ENCODE measurements at places on chromosomes 7 and 10.

DNA sequence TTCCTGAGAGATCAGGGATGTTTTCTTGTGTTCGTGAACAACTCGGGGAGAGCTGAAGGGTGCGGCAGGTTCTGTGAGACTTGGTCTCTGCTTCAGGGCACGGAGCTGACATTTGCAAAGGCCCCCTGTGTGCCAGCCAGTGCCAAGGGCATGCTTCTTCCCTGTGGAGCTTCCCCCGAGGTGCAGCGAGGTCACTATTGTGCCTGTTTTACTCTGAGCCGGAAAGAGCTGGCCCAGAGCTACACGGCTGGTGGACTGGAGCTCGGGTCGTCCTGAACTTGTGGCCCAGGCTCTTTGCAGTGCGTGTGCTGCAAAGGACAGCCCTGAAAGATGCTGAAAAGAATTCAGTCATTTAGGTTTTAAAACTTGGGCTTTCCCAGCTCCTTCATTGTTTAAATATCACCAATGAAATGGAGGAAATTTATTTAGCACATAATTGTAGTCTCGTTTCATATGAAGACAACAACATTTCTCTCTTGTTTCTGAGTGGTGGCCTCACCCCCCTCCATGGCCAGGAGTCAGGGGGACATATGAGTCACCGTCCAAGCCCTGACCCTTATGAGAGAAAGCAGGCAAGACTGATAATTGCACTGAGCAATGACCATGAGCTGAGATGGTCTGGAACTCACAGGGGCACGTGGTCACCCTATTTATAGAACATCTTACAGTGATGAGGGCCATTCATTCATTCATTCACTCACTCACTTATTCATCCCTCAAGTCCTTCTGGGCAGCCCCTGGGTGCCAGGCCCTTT, 102.6 kb downstream of the PTPRE start:
- DNase-seq = no peak

DNA sequence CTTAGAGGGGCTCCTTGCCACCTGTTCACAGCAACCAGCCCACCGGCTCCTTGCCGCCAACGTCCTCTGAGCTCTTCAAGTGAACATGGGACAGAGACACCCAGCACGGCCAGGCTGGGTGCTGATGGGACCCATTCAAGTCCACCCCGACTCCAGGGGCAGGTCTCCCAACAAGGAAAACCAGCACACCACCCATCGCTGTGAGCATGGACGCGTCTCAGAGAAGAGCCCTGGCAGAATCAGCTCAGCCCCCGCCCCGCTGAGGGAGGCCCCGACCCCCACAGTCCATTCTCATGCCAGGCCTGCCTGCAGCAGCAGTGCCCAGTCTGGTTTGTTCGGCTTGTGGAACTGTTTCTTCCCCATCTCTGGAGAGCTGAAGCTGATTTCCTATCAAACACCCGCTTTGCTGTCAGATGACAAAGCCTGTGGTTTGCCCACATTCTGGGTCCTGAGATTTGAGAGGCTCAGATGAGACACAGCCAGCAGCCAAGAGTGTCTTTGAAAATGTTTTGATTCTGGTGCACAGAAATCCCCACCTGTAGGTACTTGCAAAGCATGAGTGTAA, 216.6 kb downstream of the ZMYND11 start:
- no peak for DNase-seq

DNA sequence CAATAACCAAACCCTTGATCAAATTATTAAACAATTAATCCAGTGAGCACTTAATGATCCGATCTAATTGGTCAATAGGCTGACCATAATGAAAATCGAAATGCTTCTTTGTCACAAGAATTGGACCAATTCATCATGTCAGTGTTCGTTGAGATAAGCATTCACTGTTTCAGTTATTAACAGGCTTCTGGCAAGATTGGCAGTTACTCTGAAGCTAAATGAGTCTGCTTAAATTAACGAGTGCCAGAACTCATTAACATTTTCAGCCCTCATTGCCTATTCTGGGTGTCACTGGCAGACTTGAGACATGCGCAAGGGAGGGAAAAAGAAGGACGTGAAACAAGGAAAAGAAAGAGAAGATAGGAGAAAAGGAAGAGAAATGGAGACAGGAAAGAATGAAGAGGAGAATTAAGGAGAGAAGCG, 30.7 kb upstream of the SLC26A3 start:
- DNase-seq = no peak

DNA sequence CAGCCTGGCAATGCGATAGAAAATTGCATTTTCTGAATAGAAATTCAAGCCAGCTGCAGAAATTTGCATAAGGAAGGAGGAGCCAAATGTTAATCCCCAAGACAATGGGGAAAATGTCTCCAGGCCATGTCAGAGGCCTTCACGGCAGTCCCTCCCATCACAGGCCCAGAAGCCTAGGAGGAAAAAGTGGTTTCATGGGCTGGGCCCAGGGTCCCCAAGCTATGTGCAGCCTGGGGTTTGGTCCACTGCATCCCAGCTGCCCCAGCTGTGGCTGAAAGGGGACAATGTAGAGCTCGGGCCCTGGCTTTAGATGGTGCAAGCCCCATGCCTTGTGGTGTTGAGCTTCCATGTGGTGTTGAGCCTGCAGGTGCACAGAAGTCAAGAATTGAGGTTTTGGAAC, 10.0 kb upstream of the GARIN1A start:
- no peak for DNase-seq

DNA sequence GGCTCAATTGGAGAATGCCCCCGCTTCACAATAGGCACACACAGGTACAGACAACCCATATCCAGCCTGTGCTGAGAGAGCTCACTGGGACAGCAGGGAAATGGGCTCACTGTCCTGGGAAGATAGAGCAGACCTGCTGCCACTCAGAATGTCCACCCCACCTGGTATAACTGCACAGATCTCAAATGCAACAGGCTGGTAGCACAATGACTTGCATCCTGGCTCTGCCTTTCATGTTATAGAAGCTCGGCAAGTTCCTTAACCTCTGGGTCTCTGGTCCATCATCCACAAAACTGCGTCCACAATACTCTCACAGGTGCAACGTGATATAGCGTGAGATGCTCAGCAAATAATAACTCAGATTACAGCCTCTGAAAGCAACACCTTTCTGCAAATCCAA, 295.4 kb downstream of the GRID1 start:
- no peak for DNase-seq

DNA sequence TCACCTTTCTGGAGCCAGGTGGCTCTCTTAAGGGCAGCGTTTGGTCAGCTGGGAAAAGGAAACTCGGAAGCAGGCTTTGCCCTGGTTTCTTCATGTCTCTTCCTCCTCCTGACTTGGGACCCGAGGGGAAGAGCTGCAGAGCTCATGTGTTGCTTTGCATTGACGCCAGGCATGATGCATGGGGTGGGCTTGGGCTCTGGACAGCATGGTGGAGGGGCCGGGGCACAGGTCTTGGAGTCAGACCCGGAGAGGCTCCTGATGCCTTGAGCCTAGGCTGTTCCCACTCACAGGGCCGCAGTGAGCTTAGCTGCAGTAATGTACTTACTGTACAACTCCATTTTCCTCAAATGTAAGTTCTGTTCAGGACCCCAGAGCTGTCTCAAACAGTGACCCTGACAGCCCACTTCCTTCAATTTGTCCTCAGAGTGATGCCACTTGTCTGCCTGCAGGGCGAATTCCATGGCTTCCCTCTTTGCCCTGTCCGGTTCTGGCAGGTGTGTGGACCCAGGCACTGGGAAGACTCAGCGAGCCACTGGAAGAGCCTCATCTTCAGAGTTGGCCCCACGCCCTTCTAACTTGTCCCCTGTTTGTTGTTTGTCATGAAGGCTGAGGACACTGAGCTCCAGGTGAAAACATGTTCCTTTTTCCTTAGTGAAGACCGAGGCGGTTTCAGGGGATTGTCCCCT, 50.2 kb downstream of the ZNF467 start:
- no peak for DNase-seq
